Caco-2 (cell line): ENCODE measurements at places on chromosomes 3 and 15. TPM values are rescaled to one million over a fixed set of nuclear protein-coding genes. Genes with fewer than 3 reads are reported as not detected.

DNA sequence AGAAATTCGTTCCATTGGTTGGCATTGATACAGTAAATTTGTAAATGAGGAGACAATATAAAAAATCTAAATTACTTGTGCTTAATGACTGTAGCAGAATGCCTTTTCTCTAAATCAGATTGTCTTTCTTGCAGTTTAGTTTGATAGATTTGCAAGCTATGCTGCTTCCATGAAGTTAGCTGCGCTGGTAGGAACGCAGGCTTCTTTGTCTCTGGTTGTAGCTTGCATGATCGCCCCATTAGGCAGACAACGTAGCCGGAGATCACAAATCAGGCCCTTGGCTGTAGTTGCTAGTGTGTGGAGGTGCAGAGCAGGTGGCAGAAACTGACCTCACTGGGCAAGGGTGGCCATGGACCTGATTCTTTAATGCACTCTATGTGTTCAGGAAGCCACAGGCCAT, 6.1 kb downstream of the ZIC1 start:
- DNase-seq = no peak
- no peaks in the 10 kb centered on the region for H3K36me3 ChIP-seq
- H3K27ac ChIP-seq = no peak overlapping the region
- H3K4me3 ChIP-seq = no peak overlapping the region
- no peaks in the 10 kb centered on the region for H3K27me3 ChIP-seq
- H3K4me1 ChIP-seq = no peaks in the 10 kb centered on the region

DNA sequence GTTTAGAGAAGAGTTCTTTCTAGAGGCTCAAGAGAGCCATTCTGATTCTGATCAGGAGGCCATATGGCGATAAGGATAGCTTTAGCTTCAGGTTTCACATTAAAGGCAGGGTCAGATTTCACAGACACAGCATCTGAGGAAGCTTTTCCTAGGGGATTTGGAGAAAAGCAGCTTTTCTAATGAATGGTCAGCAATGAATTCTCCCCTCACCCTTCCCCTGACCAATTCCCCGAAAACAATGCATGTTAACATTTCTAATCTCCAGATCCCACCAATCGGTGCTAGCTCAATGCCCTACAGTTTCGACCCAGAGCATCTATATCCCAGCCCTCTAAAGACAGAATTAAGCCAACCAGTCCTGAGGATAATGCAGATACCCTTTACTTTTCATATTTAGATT, 9.8 kb downstream of the AGBL1 start:
- H3K27me3 ChIP-seq = no peaks in the 10 kb centered on the region
- H3K4me3 ChIP-seq = no peak overlapping the region
- no peaks in the 10 kb centered on the region for H3K36me3 ChIP-seq
- H3K4me1 ChIP-seq = no peaks in the 10 kb centered on the region
- DNase-seq = no peak

DNA sequence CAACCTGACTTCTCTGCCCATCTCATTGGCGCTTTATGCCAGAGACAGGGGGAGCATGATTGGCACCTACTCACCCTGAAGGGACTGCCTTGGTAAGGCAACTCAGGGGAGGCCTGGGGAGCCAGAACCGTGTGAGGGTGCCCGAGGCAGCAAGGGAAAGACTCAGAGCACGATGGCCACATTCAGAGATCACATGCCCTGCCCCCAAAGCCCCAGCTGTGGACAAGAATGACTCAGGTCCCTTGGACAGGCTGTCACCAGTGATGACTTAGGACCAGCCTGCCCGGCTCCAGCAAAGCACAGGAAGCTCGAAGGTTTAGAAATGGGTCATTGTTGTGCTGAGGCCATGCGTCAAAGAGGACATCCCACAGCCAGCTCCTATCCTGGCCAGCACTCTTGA, 49.1 kb upstream of the LIMD1 start:
- no peaks in the 10 kb centered on the region for H3K4me1 ChIP-seq
- peaks cover 1% of the 10 kb centered on the region; the same call in 1 of the 2 replicates for H3K36me3 ChIP-seq
- no peak overlapping the region for H3K27ac ChIP-seq
- no peak for DNase-seq
- no peak overlapping the region for H3K4me3 ChIP-seq

- no peak overlapping the region for H3K27ac ChIP-seq
- H3K4me3 ChIP-seq = no peak overlapping the region
- no peaks in the 10 kb centered on the region for H3K27me3 ChIP-seq
- no peaks in the 10 kb centered on the region for H3K36me3 ChIP-seq
- H3K4me1 ChIP-seq = no peaks in the 10 kb centered on the region
Measured at GRCh38 chr15:52804526-52805081, 14.5 kb upstream of the ONECUT1 start.

GRCh38 chr3:182527745-182528144, 265.6 kb upstream of the ATP11B start:
- H3K27me3 ChIP-seq = no peaks in the 10 kb centered on the region
- no peak overlapping the region for H3K27ac ChIP-seq
- H3K4me3 ChIP-seq = no peak overlapping the region
- peak; percentile 11 for DNase-seq

GRCh38 chr3:89250742-89251141, 143.3 kb downstream of the EPHA3 start:
- H3K4me3 ChIP-seq = no peak overlapping the region
- no peaks in the 10 kb centered on the region for H3K4me1 ChIP-seq
- no peak overlapping the region for H3K27ac ChIP-seq
- no peaks in the 10 kb centered on the region for H3K36me3 ChIP-seq

GRCh38 chr15:51310064-51310463, 28.3 kb downstream of the CYP19A1 start:
- H3K4me1 ChIP-seq = peaks cover 17% of the 10 kb centered on the region
- H3K27me3 ChIP-seq = no peaks in the 10 kb centered on the region
- no peaks in the 10 kb centered on the region for H3K36me3 ChIP-seq
- H3K4me3 ChIP-seq = no peak overlapping the region

DNA sequence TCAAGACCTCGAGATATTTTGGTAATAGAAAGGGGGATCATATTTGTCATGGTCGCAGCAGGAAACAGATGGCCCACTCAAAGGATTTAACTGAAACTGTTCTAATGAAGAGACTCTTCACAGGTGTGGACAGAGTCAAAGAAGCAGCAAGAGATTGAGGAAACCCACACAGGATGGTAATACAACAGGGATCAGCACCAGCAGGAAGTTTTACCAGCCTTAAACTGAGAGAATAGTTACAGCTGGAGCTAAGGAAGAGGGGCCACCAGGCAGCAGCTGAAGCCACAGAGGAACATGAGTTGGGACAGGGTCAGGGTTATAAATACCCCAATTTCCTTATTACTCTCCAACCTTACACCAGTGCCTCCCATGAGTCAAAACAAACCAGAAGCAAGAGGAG, 131.8 kb upstream of the UBE2E2 start:
- H3K36me3 ChIP-seq = no peaks in the 10 kb centered on the region
- no peak overlapping the region for H3K27ac ChIP-seq
- H3K4me1 ChIP-seq = no peaks in the 10 kb centered on the region
- DNase-seq = no peak
- H3K27me3 ChIP-seq = no peaks in the 10 kb centered on the region
- no peak overlapping the region for H3K4me3 ChIP-seq

- DNase-seq = peak; percentile 61
- H3K27me3 ChIP-seq = no peaks in the 10 kb centered on the region
- no peak overlapping the region for H3K27ac ChIP-seq
- no peaks in the 10 kb centered on the region for H3K36me3 ChIP-seq
- H3K4me3 ChIP-seq = no peak overlapping the region
Measured at GRCh38 chr3:195859061-195859845, 47.5 kb upstream of the MUC4 start.

DNA sequence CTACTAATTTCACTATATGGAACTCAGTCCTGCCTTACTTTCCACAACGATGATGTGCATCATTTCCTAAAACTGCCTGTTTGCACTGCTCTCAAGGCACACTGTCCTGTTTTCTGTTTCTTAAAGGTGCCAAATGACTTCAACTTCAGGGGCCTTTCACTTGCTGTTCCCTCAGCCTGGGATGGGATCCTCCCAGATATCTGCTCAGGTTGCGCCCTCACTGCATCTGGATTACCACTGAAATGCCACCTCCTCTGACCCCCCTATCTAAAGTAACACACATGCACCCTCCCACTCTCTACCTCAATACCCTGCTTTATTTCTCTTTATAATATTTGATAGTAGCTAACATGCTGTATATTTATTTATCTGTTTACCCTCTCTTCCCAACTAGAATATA, 123.8 kb upstream of the CMC1 start:
- no peaks in the 10 kb centered on the region for H3K4me1 ChIP-seq
- no peaks in the 10 kb centered on the region for H3K27me3 ChIP-seq
- H3K36me3 ChIP-seq = no peaks in the 10 kb centered on the region
- no peak overlapping the region for H3K4me3 ChIP-seq
- no peak for DNase-seq

- H3K27ac ChIP-seq = no peak overlapping the region
- no peak for DNase-seq
- H3K27me3 ChIP-seq = no peaks in the 10 kb centered on the region
- H3K4me1 ChIP-seq = no peaks in the 10 kb centered on the region
Measured at GRCh38 chr3:9965200-9965875, 13.1 kb upstream of the PRRT3 start.

- no peaks in the 10 kb centered on the region for H3K36me3 ChIP-seq
- H3K27me3 ChIP-seq = no peaks in the 10 kb centered on the region
- no peaks in the 10 kb centered on the region for H3K4me1 ChIP-seq
- H3K4me3 ChIP-seq = no peak overlapping the region
- no peak overlapping the region for H3K27ac ChIP-seq
Measured at GRCh38 chr15:66481107-66481856, 16.3 kb downstream of the SNAPC5 start.

Gene KLF15
- total RNA-seq = 2.7 and 3.9 TPM in 2 replicates

Gene TAGLN3
- not detected in 2 replicates for total RNA-seq

Gene C3orf70
- 11.2 and 13.3 TPM in 2 replicates for total RNA-seq

Gene HRG
- total RNA-seq = 0.12 TPM in 1 of 2 replicates, not detected in the other

Gene RTP3
- total RNA-seq = not detected in 2 replicates

Gene STRIT1
- not detected in 2 replicates for total RNA-seq

Gene CLDN16
- total RNA-seq = 0.27 and 0.30 TPM in 2 replicates

Gene PRKCD
- total RNA-seq = 30.9 and 31.5 TPM in 2 replicates

Gene DAZL
- not detected in 2 replicates for total RNA-seq

Gene CPEB1
- 0.82 and 1.6 TPM in 2 replicates for total RNA-seq

Gene ISL2
- 11.0 TPM in 2 replicates for total RNA-seq

Gene TNK2
- 36.0 and 37.9 TPM in 2 replicates for total RNA-seq

Gene OR5H15
- not detected in 2 replicates for total RNA-seq

Gene ZNF619
- total RNA-seq = 4.9 and 6.8 TPM in 2 replicates
